Fibroblast of skin of left biceps (primary cell): ENCODE measurements at places on chromosomes 16 and 17.

GRCh38 chr17:9291912-9292560, 270.7 kb downstream of the NTN1 start:
- no peak for DNase-seq

DNA sequence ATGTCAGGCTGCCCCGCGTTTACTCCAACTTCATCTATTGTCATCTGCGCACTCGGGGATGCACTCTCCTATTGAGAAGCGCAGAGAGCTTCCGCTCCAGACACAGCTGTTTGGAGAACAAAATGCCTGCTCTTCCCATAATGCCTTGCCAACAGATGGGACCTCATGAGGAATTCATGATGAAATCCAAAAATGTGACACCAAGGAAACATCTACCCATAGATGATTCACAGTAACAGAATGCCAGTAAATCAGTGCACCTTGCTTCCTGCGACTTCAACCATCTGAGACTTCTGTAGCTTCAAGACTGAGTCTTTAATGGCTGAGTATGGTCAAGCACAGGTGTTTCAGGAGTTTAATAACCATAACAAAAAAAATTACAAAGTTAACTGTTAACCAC, 1144.9 kb upstream of the GOT2 start:
- no peak for DNase-seq

DNA sequence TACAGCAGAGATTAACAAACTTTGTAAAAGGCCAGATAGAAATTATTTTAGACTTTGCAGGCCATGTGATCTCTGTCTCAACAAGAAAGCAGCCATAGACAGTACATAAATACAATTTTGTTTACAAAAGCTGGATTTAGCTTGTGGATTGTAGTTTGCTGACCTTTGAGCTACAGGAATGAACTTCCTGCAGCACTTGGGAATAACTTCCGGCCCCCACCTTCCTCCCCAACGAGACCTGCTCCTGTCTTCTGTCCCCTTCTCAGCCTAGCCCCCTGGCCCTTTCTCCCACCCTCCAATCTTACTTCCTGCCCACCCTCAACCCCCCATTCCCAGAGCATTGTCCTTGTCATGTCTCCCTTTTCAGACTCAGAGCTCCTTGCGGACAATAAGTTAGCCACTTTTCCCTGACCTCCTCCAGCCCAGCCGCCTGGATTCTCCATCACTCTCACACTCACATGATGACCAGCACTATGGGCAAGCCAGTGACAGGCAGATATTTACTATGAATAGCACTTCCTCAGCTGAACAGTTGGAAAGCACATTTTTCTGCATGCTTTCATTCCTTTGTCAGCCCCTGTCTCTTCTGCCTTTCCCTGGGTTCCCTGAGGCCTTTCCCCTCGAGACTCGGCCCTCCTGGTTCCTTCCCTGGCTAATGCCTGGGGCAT, 27.6 kb upstream of the DLX3 start:
- DNase-seq, result no peak

GRCh38 chr17:74052993-74053711, 150.3 kb upstream of the RPL38 start:
- DNase-seq, result no peak

DNA sequence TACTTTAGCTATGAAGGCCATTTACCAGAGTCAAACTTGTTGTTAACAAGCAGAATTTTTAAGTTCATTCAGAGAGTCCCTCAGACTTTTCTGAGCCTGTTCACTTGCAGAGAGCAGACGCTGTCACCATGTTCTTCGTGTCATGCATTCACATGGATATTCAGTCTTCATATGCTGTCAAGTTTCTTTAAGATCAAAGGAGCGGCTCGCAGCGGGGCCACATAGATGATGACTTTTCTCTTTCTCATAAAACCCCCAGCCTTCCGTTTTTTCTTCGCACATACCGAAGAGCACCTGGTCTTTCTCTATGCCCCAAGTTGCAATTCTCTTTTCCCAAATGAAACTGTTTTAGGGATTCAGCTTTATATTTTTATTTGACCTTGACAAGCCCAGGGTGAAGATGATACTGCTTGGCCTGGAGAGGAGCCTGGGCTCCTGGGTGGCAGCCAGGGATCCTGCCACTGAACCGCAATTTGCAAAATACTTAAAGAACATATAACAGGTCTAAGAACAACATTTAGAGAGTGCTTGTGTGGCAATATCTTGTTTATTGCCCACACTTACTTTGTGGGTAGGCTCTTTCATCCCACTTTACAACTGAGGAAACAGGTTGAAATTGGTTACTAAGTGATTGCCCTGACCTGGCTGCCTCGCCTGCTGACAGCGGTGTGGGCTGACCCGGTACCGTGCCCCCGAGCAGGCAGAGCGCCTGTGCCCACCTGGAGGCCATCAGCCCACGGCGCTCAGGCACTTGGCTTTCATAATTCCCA, 22.9 kb downstream of the SEC14L1 start:
- DNase-seq, result no peak

DNA sequence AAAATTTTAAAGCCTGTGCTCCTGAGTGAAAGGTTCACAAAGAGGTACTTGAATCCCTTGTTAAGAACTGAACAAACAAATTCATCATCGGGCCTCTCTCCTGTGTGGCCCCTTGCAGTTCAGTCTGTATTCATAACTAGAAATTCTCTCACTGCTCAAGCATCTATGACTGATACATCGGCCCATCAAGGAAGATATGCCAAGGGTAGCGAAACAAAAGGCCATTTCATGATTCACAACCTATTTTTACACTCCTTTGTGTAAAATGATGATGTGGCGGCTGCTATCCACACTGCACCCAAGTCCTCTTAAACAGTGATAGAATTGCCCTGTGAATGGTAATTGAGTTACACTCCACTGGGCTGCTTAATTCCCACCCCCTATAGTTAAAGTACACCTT, 204.6 kb downstream of the STX8 start:
- DNase-seq, result no peak
